Activated CD4-positive, alpha-beta T cell treated with anti-CD3 and anti-CD28 coated beads, Interleukin-2, amount 10 ng/mL, durations not matched to agents 24 days and 14 days (primary cell): ENCODE measurements at places on chromosomes 6 and 20.

- peak; percentile 86 for DNase-seq
Measured at GRCh38 chr6:11366183-11366933, 133.9 kb upstream of the NEDD9 start.

- no peak for DNase-seq
Measured at GRCh38 chr20:24584538-24585356, 115.3 kb downstream of the SYNDIG1 start.

- no peak for DNase-seq
Measured at GRCh38 chr6:381742-382461, 9.7 kb upstream of the IRF4 start.

GRCh38 chr20:37703035-37703845, 9.4 kb downstream of the CTNNBL1 start:
- DNase-seq = no peak

DNA sequence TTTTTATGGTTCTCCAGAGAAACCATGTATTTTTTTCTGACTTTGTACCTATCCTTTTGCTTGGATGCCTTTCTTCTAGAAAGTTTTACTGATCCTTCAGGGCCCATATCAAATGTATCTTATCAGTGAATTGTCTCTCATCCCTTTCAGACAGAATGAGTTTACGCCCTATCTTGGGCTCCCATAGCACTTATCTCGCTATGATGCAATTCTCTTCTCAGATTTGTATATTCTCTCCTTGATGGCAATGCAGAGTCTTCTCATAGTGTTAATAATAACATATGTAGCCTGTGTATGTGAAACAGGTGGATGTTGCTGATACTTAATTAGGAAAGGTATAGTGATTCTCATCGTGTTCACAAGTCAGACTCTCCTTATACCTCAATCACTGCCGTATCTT, 336.2 kb downstream of the UTRN start:
- no peak for DNase-seq

GRCh38 chr6:136790411-136791295, 1.6 kb downstream of the MAP3K5 start:
- no peak for DNase-seq

GRCh38 chr20:32605167-32605656, 20.1 kb upstream of the NOL4L start:
- DNase-seq = no peak

DNA sequence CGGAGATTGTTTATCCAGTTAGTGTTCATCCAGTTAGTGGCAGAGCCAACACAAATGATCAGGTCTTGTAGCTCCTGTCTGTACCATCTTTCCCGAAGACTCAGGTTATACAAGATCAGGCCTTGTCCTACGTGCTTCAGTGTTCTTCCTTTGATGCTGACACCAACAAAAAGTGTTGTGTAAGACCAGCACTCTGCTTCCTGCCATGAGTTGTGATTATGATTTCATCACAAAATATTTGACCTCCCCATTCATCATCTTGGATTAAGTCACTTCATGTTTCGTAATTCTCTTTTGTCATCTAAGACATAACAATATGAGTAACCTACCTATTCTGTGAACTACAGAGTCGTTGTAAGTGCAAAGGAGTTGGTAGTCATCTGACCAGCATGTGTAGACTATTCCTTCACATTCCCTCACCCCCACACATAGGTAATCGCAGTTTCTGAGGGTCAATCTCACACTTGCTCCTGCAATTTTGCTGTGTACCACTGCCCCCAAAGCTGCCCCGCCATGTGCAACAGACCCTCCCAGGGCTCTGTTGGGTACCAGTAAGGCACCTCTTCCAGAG, 135.6 kb upstream of the SLC22A23 start:
- DNase-seq = no peak

DNA sequence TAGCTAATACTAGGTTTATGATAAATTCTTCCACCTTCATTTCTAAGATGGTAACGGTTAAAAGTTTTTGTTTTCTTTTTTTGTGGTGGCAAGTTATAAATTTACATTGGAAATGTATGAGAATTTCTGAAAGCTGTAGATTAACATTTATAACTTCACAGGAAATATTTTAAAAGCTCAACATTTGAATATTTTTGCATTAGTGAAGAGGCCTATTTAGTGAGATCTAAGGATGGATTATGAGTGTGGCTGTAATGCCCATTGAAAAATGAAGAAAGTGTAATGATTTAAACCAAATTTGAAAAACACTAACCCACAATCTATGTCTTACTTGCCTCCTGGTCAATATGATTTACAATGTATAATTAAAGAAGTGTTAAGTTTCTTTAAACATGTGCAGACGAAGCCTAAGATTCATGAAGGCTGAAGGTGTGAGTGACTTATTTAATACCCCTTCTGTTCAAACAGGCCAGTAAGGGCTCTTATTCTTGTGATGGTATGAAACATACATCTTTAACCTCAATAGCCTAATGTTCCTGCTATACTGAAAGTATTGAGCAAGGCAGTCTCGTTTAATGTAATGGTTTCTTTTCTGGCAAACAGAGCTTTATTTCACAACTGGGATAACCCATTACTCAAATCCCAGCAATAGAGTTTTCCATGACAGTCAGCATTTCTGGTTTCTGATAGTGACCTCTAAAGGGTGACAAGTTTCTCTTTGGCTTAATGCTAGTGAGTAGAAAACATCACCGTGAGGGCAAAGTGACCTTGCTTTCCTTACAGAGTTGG, 13.2 kb downstream of the HDGFL1 start:
- DNase-seq = no peak

- no peak for DNase-seq
Measured at GRCh38 chr20:1588533-1589460, 31.0 kb downstream of the SIRPB1 start.

DNA sequence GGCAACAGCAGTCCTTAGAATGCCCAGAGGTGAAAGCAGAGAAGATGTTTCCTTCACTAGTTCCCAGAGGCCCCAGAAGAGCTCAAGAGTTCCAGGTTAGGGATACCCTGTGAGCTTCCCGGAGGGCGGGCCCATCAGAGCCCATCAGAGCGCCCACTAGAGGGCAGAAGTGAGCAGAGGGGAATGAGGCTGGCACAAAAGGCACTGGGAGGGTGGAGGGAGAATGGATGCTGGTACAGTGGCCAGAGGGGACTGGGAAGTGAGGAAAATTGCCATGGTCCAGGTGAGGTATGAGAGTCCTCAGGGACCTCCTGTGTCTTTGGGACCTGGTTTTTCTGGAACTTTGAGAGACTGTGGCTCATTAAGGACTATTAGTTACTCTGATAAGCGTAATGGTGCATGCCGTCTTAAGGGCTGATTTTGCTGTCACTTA, 57.3 kb downstream of the LINC00237 start:
- peak; percentile 86 for DNase-seq

- no peak for DNase-seq
Measured at GRCh38 chr6:72826037-72826436, 204.2 kb downstream of the KCNQ5 start.

DNA sequence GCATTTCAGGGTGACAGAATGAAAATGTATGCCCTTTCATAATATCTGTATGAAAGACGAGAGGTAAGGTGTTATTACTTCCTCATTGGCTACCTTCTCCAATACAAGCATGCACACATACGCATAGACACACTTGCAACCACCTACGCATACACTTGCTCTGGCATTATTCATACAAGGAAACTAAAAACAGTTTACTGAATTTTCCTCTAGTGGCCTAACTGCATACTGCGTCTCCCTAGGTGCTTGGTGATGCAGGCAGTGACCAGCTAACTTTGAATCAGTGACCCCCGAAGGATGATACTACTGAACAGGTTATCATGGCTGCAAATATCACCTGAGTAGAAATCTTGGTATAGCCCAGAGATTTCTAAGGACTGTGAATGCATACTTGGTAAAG, 593.1 kb downstream of the PKHD1 start:
- no peak for DNase-seq

- peak; percentile 63 for DNase-seq
Measured at GRCh38 chr20:36051318-36052116, 83.1 kb downstream of the CNBD2 start.

GRCh38 chr20:5065166-5065878, 54.4 kb downstream of the PCNA start:
- no peak for DNase-seq

DNA sequence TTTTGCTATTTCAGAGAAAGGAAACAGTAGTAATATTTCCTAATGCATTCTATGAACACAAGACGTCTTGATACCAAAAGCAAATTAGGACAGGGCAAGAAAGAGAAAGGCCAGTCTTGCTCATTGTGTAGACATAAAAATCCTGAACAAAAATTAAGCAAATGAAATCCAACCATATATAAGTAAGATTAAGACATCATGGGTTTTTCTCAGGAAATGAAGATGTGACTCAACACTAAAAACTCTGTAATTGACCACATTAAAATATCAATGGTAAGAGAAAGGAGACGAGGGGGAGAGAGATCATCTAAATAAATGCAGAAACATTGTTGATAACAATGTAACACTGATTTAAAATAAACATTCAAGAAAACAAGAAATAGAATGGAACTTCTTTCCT, 205.4 kb downstream of the SOD2 start:
- DNase-seq = no peak

DNA sequence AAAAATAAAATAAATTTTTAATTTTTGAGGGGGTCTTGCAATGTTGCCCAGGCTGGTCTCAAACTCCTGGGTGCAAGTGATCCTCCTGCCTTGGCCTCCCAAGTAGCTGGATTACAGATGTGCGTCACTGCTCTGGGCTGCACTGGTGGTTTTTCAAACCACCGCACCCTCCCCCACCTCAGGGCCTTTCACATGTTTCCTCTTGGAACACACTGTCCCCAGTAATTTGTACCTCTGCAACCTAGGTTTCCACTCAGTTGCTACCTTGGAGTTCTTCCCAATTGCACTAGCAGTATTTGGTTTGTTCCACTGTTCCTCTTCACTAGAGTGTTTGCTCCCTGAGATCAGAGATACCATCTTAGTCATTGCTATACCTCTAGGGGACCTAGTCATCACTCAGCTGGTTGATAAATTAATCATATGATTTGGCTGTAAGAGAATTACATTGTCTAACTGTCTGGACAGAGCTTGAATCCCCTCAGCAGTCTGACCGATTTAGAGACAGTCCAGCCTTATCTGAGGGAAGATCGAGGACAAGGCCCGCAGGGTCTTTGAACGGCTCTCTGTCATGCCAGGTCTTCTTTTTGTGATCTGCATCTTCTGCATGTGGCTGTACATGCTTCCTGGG, 32.0 kb downstream of the CEP43 start:
- DNase-seq = peak; percentile 40

- DNase-seq = no peak
Measured at GRCh38 chr6:122918714-122919113, 77.3 kb upstream of the CLVS2 start.

GRCh38 chr20:19185083-19185482, 27.4 kb upstream of the SLC24A3 start:
- DNase-seq = no peak

DNA sequence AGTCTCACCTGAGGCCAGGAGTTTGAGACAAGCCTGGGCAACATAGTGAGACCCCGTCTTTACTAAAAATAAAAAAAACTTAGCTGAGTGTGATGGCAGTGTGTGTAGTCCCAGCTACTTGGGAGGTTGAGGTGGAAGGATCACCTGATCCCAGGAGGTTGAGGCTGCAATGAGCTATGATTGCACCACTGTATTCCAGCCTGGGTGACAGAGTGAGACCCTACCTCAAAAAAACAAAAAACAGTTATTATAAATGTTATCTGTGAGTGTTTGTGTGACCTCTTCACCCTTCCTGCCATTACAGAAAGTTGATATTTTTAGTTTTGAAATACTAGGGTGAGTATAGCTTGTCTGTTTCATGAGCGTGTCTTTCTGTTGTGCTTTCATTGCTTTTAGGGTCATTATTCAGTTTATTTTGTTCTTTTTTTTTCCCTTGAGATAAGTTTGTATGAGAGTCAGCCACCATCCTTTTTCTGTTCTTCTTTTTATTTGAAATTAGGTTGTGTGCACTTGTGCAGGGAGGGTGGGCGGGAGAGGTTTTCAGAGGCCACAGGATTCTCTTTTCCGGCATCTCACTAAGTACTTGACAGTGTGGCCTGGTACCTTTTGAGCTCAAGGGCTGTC, 26.2 kb downstream of the CDYL start:
- DNase-seq = no peak

DNA sequence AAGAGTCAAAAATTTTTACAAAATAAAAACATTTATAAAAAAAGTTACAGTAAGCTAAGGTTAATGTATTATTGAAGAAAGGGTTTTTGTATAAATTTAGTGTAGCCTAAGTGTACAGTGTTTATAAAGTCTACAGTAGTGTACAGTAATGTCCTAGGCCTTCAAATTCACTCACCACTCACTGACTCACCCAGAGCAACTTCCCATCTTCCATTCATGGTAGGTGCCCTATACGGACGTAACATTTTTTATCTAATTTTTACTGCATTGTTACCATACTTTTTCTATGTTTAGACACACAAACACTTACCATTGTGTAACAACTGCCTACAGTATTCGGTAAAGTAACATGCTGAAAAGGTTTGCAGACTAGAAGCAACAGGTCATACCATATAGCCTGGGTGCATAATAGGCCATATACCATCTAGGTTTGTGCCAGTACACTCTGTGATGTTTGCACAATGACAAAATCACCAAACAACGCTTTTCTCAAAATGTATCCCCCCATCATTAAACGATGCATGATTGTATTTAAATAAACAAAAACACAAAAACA, 6.0 kb downstream of the MTFR2 start:
- no peak for DNase-seq

DNA sequence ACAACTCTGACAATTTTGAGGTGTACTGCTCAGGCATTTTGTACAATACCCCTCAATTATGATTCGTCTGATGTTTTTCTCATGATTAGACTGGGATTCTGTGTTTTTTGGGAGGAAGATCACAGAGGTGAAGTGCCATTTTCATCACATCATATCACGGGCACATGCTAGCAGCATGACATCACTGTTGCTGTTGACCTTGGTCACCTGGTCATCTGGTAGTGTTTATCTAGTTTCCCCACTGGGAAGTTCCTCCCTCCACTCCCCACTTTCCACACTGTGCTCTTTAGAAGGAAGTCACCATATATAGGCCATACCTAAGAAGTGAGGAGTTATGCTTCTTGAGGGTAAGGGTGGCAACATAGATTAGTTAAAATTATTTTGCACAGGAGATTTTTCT, 20.8 kb downstream of the GCM2 start:
- DNase-seq = no peak

GRCh38 chr6:169289619-169290339, 36.1 kb upstream of the THBS2 start:
- peak; percentile 31 for DNase-seq

DNA sequence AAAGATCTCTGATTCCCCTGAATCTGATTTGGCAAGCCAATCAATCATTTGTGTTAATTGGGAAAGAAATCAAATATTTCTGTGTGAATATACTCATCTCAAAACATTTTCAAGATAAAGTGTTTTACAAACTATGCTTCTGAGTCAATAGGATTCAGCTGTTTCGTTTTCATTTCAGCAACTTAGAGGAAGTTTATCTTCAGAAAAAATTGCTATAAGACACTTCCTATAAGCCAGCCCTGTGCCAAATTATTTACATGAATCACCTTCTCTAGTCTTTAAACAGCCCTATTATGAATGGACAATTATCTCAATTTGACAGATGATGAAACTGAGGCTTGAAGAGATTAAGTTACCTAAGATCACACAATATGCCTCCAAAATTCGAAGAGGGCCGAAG, 10.9 kb downstream of the DEFB129 start:
- no peak for DNase-seq

- DNase-seq = no peak
Measured at GRCh38 chr6:128202169-128202765, 301.4 kb upstream of the THEMIS start.
